ENCODE measurements at places on chromosomes 1 and 21.

DNA sequence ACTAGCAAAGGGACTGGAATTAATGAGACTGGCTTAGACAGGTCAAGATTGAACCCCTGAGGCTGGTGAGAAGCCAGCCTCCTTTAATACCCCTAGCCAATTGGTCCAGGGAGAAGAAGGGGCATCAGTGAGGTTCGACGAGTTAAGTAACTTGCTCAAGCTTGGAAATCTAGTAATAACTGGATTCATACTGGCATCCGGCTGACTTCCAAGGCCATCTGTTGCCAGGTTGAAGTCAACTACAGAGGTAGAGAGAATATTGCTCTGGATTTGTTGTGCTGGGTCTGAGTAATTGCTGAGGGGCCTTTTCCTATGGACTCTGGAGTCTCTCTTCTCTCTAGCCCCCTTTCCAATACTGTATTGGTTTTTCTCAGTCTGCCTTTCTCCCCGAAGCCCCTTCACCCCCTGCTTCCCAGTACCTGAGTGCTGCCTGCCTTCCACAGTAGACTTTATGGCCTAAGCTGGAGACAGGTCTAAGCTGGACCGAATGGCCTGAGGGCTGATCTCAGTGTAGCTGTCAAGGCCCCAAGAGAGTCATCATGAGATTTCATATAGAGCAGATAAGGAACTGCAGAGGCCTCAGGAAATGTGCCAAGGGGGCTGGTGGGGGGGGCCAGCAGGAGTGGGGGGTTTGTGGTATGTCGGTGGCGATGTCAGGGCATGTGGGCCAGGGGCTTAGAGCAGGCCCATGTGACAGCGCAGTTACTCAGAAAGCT is 42.4 kb upstream of the IL19 start:
- no peak for DNase-seq

DNA sequence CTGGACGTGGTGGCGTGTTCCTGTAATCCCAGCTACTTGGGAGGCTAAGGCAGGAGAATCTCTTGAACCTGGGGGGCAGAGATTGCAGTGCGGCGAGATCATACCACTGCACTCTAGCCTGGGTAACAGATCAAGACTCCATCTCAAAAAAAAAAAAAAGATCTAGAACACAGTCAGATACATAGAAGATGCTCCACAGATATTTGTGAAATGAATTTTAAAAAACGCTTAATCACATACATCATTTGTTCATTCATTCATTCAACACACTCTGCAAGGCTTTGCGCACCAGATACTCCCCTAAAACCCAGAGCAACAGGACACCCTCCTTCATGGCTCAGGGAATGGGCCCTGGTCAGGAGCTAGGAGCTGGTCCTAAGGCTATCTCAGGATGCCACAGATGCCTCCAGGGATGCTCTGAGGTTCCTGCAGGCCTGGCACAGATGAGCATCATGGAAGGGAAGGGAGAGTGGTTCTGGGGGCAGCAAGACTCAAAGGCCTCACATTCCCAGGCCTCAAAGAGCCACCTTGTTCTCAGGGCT is 6.4 kb downstream of the HSPG2 start:
- DNase-seq: no peak

DNA sequence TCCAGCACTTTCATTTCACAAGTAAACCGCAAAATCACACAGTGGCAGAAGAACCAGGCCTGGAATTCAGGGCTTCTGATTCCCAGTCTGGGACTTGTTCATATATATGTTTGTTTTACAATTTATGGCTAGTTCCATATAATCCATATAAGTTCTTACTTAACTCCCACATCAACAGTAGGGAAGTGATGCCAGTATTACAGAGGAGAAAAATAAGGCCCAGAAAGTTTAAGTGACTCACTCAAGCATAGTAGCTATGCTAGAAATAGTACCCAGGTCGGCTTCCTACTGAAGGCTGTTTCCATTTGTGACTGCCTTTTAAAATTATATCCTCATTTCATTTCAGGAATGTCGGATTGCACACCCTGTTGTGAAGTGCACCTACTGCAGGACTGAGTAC is 1.4 kb downstream of the FAM76A start:
- DNase-seq: no peak

DNA sequence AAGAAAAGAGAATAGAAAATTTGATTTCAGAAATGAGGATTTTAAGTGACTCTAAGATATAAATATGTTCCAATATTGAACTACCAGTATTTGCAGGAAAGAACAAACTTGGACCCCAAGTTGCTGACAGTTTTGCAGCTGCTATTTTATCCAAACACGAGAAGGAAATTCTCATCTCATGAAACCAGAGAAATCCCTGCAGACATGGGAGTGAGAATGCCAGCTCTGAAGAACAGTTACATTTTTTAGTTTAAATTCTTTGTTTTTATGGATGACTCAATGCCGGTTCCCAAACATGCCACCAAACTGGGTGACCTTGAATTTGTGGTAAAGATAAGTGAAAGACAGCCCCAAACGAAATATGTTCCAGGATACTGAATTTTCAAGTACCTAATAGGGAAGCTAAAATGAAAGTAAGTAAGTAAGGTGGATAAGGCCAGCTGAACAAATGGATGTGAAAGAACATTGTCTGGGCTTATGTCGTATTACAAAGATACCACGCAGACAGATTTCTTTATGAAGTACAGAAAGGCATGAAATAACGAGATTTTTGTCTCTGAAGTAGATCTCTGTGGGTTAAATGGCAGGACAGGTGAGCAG is 19.9 kb downstream of the TLR5 start:
- DNase-seq: no peak

Measured in esophagus squamous epithelium (tissue), 5 donors.